ENCODE measurements at places on chromosomes 12 and 14. TPM values are rescaled to one million over a fixed set of nuclear protein-coding genes. Genes with fewer than 3 reads are reported as not detected.

- no peak for DNase-seq
- peaks cover 25% of the 10 kb centered on the region for H3K4me1 ChIP-seq
- H3K27ac ChIP-seq = peak overlapping the region; percentile 11
- H3K4me3 ChIP-seq = peak overlapping the region; percentile 93
- H3K36me3 ChIP-seq = 0 out of 2 replicates have a peak, but pooled peaks cover 5% of the 10 kb centered on the region
These were observed 596 bp upstream of the BICD1 start for GRCh38 chr12:32105986-32106516.

DNA sequence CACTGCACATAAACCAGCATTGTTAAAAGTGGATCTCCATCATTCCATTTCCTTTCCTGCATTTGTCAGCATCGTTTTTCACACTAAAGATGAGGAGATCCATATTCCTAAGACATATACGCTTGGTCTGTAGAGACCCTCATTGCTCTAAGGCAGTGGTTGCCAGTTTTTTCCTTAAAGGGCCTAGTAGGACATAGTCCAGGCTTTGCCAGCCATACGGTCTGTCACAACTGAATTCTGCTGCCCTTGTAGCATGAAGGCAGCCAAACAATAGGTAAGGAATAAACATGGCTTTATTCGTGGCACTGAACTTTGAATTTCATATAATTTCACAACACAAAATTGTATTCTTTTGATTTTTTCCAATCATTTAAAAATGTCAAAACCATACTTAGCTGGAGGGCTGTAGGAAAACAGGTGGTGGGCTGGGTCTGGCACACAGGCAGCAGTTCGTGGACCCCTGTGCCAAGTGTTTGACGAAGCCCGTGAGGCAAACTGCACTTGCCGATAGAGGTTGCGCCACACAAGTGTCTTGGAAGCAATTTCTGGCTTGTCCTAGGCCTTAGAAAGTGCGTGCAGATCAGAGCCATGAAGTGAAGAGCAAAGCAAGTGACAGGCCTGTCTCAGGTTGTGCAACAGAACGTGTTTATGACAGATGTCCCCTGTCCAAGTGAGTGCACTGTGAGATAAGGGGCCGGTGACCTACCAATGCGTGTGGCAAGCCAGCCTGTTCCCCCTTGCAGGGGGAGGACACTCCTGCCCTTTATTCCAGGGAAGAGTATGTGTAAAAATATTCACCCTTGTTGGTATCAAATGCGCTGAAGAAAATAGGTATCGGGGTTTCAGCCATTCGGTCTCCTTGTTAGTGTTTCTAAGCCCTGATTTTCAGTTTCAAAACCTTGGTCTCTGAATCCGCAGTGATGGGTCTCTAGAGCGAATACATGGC is 916 bp upstream of the CHPT1 start:
- no peak for DNase-seq
- no peaks in the 10 kb centered on the region for H3K27me3 ChIP-seq
- no peak overlapping the region for H3K27ac ChIP-seq
- no peaks in the 10 kb centered on the region for H3K36me3 ChIP-seq
- peak overlapping the region; percentile 78 for H3K4me3 ChIP-seq
- H3K4me1 ChIP-seq = peaks cover 27% of the 10 kb centered on the region

Gene STYK1
- 7.8 TPM for total RNA-seq

DNA sequence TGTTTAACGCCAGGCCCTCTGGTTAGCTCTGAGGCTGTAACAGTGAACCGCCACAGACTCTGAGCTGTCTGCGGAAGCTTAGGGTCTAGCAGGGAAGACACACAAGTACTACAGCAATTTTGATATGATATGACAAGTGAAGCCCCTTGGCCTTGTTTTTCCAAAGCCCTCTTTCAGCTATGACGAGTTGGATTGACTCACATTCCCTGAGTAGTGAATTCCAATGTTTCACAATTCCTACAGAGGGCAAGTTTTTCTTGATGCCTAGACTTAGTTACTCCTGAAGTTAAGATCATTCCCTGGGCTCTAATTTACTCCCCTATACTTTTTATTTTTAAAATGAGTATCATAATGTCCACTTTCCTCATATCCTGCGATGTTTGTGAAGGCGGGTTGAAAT is 53.3 kb upstream of the CISTR start:
- peak; percentile 78 for DNase-seq
- no peaks in the 10 kb centered on the region for H3K27me3 ChIP-seq
- peaks cover 74% of the 10 kb centered on the region for H3K4me1 ChIP-seq
- peak overlapping the region; percentile 96 for H3K27ac ChIP-seq

DNA sequence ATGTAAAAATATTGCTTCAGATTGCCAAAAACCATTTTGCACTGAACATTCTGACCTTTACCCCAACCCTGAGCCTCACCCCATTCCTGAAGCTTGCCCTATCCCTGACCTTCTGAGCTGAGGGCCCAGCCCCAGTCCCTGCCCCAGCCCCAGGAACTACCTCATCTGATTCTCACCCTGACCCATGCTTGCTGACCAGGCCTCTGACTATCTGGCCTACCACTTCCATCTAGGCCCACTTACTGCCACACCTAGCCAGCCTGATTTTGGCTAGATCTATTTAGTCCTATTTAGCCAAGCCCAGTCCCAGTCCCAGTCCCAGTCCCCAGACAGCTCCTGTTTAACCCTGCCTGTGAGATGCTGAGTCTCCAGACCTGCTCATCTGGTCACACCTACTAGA is 33.6 kb downstream of the OR10P1 start:
- H3K4me1 ChIP-seq = no peaks in the 10 kb centered on the region
- H3K36me3 ChIP-seq = no peaks in the 10 kb centered on the region
- no peak overlapping the region for H3K4me3 ChIP-seq
- H3K27ac ChIP-seq = no peak overlapping the region

Gene TBPL2
- not detected for total RNA-seq

Gene ING4
- 87.6 TPM for total RNA-seq

Gene FAM222A
- total RNA-seq = 3.1 TPM

Gene KLRD1
- 0.68 TPM for total RNA-seq

DNA sequence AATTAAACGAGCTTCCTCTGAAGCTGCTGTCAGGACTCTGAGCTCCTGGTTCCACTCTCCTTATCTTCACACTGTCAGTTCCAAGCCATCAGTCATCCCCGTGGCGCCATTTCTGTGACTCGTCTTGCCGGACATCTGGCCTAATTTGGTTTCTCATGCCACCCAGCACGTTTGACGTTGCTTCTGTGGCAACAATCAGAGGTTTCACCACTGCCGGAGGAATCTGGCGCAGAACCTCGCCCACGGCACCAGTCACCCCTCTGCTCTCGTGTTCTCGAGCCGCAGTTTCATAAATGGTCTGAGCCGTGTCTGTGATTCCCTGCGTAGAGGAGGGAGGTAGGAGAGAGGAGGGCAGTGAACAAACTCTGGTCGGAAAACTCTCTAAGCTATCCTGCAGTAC is 29.7 kb downstream of the BDKRB1 start:
- H3K27ac ChIP-seq = no peak overlapping the region
- no peaks in the 10 kb centered on the region for H3K36me3 ChIP-seq
- H3K4me1 ChIP-seq = no peaks in the 10 kb centered on the region
- DNase-seq = no peak
- H3K4me3 ChIP-seq = no peak overlapping the region

GRCh38 chr12:42893803-42894202 is 304.3 kb upstream of the PRICKLE1 start:
- no peaks in the 10 kb centered on the region for H3K4me1 ChIP-seq
- H3K27ac ChIP-seq = no peak overlapping the region
- no peak for DNase-seq
- H3K36me3 ChIP-seq = no peaks in the 10 kb centered on the region
- no peak overlapping the region for H3K4me3 ChIP-seq
- H3K27me3 ChIP-seq = no peaks in the 10 kb centered on the region
